NCI-H1694 treated with DMSO at 0.1 percent for 48 hours (cell line): ENCODE measurements at places on chromosomes 3 and 15.

GRCh38 chr3:18258492-18258891, 166.6 kb downstream of the SATB1 start:
- no peak for DNase-seq

DNA sequence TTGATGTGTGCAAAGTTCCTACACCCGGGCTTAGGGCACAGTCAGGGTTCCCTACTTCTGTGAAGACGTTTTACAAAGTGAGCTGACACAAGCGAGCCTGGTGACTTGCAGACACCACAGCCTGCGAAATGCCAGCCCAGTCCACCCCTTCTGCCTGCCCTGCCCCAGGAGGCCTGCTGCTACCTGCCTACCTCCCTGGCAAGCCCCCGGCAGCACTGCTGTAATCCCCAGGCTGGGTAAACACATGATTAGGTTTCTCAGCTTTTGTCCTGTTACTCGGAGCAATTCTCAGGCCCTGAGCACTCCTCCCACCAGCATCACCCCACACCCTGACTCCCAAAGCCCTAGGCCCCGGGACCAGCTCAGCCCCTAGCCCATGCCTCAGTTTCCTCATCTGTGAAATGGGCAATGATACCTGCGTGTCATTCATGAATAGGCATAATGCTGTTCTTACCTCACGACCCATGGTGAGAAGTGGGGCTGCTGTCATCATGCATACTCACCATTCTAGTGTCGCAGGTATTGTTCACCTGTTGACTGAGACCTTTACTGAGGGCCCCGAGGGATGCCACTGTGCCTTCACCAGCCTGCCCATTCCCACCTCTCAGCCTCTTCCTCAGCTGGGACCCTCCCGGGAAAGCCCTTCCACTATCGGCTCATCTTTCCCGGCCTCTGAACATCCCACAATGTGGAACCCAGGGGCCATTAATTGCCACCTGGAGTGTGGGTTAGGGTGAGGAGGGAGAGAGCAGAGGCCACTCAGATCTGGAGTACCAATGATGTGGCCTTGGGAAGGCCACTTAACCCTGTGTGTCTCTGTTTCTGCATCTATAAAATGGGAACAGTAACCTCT, 31.5 kb upstream of the SLC6A6 start:
- no peak for DNase-seq

DNA sequence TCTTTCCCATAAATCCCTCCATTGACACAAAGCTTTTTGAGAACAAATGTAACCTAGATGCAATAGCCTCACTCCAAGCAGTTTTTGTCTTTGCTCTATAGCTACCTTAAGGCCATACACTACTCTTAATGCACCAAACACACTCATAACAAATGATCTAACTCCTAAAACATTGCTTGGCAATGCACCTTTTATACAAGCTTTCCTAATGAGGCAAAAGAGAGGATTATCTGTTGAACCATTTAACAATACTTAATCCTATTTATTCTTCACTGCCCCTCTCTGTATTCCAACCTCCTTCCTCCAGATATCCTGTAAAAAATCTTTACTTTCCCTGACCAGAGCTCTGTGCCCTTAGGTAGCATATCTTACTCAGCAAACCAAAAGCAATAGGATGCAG, 558.1 kb upstream of the MDFIC2 start:
- DNase-seq, result no peak

GRCh38 chr3:36792342-36792741, 28.0 kb upstream of the DCLK3 start:
- no peak for DNase-seq

DNA sequence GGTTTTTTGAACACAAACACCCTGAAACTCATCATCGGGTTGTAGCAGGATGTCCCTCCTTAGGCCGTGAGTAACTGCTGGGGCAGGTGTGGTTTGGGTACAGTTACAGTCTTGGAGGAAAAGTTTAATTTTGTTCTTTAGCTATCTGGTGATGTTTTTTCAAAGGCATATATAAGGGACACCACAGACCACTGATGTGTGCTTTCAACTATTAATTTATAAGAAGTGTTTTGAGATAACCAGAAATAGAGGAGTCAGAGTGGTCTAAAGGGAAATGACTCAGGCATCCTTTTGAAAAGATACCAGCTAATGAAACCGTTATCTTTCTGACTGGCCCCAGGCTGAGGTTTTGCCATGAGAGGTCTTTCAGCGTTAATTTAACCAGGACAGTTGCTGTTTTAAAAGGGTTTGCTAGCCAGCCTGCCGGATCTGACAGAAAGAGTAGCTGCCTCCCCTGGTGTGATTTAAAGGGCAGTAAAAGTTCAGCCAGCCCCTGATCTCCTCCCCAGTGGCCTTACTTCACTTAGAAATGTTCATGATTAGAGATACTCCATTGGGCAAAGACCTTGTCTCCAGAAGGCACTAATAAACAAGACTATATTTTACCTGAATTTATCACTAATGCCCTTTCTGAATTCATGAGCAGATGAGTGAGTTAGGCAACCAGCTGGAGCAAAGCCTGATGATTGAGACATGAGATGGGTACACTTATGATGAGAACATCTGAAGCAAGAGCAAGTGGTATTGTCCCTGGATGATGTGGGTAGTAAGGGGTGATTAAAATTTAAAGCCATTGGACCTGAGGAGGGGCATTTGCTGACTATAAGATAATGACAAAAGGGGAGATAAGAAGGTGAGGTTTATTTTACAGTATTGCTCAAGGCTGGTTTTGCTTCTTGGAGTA, 482.5 kb upstream of the TBL1XR1 start:
- DNase-seq, result no peak

- DNase-seq, result no peak
Measured at GRCh38 chr15:52012210-52012609, 6.8 kb upstream of the MAPK6 start.

DNA sequence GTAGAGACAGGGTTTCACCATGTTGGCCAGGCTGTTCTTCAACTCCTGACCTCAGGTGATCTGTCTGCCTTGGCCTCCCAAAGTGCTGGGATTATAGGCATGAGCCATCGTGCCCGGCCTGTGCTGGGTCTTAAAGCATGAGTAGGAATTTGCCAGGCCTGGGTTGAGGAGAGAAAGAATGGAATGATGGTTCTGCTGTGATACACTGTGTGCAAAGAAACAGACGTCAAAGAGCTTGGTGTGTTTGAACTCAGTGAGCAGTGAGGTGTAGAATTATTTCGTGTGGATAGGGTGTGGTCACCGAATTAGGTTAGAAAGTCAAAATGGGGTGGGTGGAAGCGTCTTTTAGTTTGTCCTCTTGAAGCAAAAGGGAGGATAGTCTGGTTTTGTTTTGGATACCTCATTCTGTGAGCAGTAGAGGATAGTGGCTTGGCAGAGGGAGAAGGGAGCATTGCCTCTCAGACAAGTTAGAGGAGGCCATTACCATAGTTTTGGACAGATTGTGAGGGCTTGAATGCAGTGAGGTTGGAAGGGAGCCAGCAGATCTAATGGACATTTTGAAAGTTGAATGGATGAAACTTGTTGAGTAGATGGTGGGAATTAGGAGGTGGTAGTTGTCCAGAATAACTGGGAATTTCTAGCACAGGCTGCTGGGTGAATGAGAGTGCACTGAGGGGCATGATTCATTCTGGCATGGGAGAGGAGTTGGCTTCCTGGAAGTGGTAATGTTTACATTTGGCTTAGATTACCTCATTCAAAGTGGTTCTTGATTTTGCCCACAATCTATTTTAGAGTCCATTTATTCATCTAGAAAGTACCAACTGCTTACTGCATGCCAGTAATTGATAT, 27.2 kb downstream of the AKAP13 start:
- DNase-seq, result no peak

- no peak for DNase-seq
Measured at GRCh38 chr15:28264166-28264565, 57.8 kb downstream of the HERC2 start.

- DNase-seq, result no peak
Measured at GRCh38 chr3:150775001-150775599, 12.1 kb upstream of the SIAH2 start.

DNA sequence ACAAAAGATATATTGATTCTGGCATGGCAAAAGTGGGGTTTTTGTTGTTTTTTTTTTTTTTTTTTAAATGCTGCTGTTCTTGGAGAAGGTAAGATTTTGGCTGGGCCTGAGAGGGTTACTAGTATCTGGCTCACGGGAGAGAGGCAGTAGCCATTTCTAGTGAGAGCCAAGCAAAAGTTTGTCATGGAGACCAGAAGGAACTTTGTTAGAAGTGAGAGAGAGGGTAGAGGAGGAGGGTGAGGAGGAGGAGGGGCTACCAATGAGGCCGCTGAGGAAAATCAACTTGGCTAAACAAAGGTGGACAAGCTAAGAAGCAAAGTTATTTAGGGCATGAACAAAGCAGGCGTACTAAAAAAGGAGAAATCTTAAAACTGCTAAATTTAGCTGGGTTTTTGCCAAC, 48.9 kb upstream of the STRIT1 start:
- DNase-seq, result no peak

- no peak for DNase-seq
Measured at GRCh38 chr3:179074656-179075055, 3.0 kb upstream of the ZMAT3 start.

- peak; percentile 91 for DNase-seq
Measured at GRCh38 chr3:196503196-196504076, at the start of gene RNF168. TSS of gene RNF168 (minus strand) at chr3:196503768. CDS start at chr3:196503173, 595 bp downstream.

- no peak for DNase-seq
Measured at GRCh38 chr3:172074032-172074431, 34.7 kb downstream of the FNDC3B start.

DNA sequence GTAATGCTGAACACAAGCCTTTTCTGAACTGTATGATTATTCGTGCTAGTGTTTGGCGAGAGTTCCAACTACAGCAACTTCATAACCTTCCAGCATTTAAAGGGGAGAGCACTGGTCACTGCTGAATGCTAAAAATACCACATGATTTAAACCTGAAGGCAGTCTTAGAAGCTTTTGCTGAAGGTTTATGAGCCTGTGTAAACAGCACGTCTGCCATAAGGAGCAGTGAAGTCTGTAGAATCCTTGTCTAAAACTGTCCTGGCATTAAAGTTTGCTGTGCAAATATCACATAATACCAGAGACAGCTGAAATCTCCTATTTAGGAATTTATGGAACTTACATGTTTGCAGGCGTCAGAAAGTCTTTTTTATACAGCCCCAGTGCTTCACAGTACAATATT, 5.9 kb downstream of the SATB1 start:
- no peak for DNase-seq

DNA sequence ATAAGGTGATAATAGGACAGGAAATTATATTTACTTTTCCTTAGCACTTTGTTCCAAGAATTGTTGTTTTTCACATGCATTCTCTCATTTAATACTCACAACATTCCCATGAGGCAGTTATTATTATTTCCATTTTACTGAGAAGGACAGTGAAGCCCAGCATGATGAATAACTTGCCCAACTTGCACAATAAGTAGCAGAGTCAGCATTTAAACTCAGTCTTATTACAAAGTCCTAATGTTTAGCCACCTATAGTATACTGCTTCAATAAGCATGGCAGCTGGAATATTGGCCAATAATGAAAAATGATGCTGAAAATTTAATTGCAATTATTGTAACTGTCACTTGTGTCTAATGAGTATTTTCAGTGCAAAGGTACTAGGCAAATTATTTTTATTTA, 45.7 kb downstream of the SYNPR start:
- DNase-seq, result no peak

- no peak for DNase-seq
Measured at GRCh38 chr15:64400583-64400982, 12.9 kb downstream of the TRIP4 start.

GRCh38 chr3:140470962-140471361, 206.9 kb upstream of the TRIM42 start:
- DNase-seq, result no peak

DNA sequence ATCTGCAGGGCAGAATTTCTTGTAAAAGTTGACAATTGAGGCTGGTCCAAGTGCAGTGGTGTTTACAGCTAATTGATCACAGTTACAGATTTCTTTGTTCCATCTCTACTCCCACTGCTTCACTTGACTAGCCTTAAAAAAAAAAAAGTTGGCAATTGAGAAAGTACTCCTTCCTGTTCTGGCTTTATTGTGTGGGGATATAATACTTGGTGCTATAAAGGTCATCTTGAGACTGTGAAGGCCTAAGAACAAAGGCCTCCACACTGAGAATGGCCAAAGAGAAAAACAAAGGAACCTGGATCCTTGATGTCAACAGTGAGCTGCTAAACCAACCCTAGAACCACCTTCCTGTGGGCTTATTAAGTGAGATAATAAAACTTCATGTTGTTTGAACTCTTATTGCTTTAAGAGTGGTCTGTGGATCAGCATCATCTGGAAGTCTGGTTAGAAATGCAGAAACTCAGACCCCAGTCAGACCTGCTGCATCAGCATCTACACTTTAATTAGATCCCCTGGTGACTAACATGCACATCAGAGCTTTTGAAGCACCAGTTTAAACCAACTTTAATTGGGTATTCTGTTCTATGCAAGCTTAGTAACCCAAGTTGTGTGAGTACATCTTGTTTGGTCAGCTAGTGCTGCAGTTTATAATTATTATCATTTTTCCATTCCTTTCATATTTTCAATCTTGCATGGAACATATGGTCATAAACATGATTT, 55.2 kb downstream of the TMOD3 start:
- DNase-seq, result no peak

DNA sequence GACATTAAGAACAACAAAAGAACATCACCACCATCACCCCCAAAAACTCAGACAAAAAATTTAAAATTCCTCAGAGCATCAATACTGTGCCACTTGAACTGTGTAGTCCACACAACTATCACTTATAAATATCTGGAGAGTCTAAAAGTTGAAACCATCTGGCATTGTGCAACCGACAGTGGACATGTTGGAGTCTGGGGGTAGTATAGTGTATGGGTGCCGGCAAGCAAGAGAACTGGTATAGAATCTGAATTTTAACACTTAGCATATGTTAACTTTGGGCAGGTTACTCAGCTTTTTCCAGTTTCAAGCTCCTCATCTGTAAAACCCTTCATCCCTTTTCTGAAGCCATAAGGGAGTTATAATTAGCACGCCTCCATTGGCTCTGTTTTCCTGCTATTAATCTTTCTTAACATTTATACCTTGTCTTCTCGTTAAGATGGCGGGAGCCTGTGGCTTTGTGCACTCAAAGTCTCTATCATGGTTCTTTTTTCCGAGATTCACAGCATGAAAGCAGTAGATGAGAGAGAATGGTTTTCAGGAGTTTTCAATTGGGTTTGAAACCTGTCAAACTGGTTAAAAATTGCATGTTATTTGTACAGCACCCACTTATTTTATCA, 255.7 kb upstream of the TBL1XR1 start:
- DNase-seq, result no peak

DNA sequence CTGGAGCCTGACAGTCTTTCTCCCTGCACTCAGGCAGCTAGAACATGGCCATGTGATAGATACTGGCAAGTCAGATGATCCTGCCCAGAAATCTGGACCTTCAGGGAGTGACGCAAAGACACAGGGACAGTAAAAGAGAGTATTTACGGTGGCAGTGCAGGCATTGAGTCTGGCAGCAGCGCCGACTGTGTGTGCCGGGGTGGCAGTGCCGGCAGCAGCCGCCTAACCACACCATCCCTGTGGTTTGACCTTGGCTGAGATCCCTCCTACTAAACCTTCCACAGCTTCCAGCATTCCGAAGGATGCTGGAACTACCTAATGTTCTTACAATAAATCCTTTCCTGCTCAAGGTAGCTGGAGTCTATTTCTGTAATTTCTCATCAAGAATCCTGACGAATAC, 4.6 kb upstream of the TSPAN3 start:
- DNase-seq, result no peak
